Left kidney (tissue), 8 donors: ENCODE measurements at places on chromosomes 12 and 14. TPM values are rescaled to one million over a fixed set of nuclear protein-coding genes. Genes with fewer than 3 reads are reported as not detected.

DNA sequence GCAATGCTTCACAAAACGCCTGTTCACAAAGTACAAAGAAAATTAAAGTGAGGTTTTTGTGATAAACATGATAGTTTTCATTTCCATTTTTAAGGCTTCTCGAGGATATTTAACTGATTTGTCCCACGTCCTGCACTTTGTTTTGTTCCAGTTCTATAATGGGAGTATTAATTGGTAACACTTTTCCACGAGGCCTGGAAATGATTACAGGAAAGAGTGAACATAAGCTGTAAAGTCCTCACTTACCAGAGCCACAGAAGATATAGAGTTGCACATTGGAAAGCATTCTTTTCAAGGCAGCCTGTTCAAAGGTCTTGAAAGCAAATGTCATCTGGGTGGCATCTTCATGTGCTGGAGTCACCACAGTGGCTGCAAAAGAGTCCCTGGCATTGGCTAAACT lies 1236.6 kb downstream of the BCL11B start:
- peak; percentile 26 for DNase-seq

GRCh38 chr12:132435486-132436187 lies 54.3 kb upstream of the FBRSL1 start:
- no peak for DNase-seq

DNA sequence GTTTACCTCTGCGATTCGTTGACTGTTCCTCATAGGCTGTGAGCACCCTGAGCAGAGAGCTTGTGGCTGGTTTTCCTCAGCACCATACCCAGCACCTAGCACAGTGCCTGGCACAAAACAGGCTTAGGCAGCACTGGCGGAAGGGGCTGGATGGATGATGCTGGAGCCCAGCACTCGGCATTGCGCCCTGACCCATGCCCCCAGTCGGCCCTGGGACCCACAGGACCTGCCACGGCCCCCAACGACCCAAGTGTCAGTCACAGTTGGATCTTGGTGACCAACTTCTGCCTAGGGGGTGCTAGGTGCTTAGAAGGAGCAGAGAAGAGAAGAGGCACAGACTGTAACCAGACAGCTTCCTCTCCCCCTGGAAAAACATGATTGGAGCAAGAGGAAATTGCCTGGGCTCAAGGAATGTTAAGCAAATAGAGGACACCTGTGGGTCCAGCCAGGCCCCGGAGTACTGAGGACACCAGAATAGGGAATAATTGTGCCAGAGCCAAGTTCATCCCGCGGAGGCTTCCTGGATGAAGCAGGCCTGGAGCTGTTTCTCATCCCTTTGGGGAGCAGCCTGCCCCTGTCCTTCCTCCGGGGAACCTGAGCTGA lies 31.5 kb downstream of the DEGS2 start:
- no peak for DNase-seq

- DNase-seq: no peak
Observed at GRCh38 chr12:65998536-65999530, 131.7 kb downstream of the LLPH start.

DNA sequence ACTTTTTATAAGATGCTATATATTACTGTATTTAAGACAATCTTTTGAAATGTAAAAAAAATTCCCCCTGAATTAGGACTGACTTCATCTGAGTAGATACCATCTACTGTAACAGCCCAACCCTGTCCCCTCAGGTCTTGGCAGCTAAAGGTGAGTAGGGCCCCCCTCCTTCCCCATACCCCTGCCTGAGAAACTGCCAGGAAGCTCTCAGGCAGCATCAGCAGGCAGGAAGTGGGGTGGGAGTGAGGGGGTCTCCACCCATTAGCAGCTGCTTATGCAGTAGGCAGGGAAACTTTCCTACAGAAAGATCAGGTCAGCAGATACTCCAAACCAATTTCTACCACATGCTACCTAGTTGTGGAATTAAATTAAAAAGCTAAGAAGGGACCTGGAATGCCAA lies 62.5 kb downstream of the PAX9 start:
- no peak for DNase-seq

The SLC6A12 gene
- 16.7 TPM for polyA plus RNA-seq

The ANKRD33 gene
- 0.17 TPM for polyA plus RNA-seq

The TROAP gene
- polyA plus RNA-seq: 35.9 TPM

The PTPN21 gene
- polyA plus RNA-seq: 40.8 TPM

The MGP gene
- polyA plus RNA-seq: 33.9 TPM
